ENCODE measurements at places on chromosomes 12 and 14.

- no peak for DNase-seq
Observed at GRCh38 chr12:53596920-53597363, 29.2 kb downstream of the ATF7 start.

DNA sequence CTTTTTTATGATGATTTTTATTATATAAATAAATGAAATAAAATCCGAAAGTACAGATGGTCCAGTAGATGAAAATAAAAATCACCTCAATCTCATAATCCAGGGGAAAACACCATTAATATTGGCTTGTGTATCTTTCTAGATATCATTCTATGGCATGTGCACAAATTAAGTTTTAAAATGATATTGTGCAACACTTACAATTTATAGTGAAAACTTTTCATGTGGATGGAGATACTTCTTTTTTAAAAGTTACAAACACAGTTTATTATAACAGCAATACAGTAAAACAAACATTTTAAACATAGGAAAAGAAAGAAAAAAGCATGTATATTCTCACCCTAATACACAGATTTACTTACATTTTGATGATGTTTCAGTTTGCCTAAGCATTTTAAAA, 98.9 kb upstream of the RMST start:
- no peak for DNase-seq

DNA sequence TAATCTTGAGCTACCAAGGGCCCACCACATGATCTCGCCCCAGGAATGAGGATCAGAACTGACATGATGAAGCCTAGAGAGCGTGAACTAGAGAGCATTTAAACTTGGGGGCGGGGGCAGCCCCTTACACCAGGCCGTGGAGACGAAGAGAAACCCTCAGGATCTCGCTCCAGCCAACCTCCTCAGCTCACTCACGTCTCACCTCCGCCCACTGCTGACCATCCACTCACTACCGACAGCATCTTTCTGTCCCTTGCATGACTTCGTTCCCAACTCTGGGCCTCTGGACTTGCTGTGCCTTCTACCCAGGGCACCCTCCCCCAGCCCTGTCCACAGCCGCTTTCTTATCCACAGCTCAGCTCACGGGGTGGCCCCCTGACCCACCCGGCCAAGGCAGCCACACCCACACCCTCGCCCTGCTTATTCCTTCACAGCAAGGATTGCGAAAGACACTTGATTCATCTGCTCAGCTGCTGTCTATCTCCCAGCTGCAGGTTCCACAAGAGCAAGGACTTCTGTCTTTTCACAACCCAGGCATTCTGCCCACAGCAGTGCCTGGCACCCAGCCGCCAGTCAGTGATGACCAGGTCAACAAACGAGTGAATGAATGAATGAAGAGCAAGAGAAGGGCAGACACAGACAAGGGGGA, 6.4 kb downstream of the STX2 start:
- no peak for DNase-seq

GRCh38 chr12:89436062-89436461, 83.8 kb upstream of the DUSP6 start:
- DNase-seq: no peak

GRCh38 chr12:91215940-91216454, 33.4 kb upstream of the DCN start:
- no peak for DNase-seq

- DNase-seq: no peak
Observed at GRCh38 chr12:120546050-120546386, 11.9 kb downstream of the RNF10 start.

DNA sequence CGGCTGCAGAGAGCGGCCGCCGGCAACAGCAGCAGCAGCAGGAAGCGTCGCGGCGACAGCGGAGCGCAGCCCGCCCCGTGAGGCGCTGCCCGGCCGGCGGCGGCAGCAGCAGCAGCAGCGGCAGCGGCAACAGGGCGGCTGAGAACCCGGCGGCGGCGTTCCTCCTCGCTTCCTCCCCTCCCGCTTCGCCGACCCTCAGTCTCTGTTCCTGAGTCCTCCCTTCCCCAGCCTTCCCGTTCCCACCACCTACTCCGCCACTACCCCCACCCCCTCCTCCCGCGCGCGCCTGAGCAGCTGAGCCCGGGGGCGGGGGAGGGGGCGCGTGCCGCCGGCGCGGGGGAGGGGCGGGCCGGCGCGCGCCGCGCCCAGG, 310 bp downstream of the BICDL1 start:
- DNase-seq: no peak

DNA sequence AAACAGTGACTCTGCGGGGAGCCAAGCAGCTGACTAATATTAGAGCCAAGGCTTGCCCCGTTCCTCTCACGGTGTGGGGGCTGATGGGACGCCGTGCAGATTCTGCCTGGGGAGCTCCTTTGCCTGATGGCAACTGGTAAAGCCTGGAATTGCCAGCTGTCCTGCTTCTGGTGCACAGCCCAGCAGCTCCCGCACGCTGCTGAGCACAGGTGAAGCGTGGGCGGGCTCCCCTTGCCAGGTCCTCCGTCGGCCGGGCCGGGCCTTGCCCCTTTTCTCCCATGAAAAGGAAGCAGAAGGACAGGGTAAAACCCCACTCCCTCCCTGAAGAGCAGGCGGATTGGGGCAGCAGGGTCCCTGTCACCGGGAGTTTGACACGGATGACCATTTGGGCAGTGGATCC, 79.0 kb downstream of the WDR20 start:
- no peak for DNase-seq

- no peak for DNase-seq
Observed at GRCh38 chr12:41653386-41654326, 465.5 kb downstream of the PDZRN4 start.

GRCh38 chr14:102749393-102750305, 27.6 kb upstream of the TRAF3 start:
- no peak for DNase-seq

- DNase-seq: no peak
Observed at GRCh38 chr14:90777358-90777757, 38.9 kb downstream of the TTC7B start.

- no peak for DNase-seq
Observed at GRCh38 chr12:14156606-14157005, 175.2 kb upstream of the GRIN2B start.

GRCh38 chr12:38384816-38385378, 68.3 kb downstream of the ALG10B start:
- no peak for DNase-seq

- DNase-seq: no peak
Observed at GRCh38 chr12:124059752-124060151, 86.7 kb downstream of the ZNF664 start.

- DNase-seq: no peak
Observed at GRCh38 chr14:77088219-77088618, 9.8 kb upstream of the CIPC start.

DNA sequence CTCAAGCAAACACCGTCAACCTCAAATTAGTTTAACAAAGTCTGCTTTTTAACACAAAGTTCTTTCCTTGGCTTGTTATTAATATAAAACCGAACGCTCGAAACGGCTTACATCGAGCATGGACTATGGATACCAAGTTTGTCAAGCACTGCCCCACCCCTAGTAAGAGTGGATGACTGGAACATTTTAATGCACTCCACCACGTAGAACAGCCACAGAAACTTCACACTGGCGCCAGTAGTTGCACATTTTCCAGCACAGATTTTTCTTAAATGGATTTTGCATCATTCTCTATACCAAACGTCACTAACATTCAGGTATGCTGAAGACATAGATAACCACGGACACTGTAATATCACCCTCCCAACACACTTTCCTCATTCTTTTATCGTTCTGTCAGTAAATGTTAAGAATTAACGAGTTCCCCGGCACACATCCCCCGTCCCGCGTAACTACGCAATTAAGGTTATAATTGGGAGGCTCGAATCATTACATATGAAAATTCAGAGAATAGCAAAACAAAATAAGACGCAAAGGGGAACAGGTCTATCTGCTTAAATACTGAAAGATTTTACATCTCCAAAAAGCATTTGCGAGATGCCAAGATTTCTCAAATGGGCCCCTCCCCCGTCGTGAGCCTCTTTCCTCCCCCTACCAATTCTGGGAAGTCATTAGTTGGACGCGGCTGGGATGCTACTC, 990 bp downstream of the FERMT2 start:
- DNase-seq: no peak

DNA sequence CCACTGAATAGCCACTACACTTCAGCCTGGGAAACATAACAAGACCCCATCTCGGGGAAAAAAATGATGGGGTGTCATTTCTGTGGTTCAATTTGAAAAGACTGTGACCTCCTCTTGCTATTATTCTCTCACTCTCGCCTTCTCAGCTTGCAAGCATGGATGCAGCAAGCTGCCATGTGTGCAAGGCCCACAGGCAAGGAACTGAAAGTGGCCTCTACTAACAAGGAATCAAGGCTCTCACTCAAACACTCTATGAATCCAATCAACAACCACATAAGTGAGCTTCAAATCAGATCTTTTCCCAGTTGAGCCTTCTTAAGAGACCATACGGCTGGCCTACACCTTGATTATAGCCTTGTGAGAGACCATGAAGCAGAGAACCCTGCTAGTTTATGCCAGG, 17.9 kb upstream of the DHRS7 start:
- no peak for DNase-seq

GRCh38 chr14:76911473-76911872, 85.3 kb downstream of the LRRC74A start:
- no peak for DNase-seq

DNA sequence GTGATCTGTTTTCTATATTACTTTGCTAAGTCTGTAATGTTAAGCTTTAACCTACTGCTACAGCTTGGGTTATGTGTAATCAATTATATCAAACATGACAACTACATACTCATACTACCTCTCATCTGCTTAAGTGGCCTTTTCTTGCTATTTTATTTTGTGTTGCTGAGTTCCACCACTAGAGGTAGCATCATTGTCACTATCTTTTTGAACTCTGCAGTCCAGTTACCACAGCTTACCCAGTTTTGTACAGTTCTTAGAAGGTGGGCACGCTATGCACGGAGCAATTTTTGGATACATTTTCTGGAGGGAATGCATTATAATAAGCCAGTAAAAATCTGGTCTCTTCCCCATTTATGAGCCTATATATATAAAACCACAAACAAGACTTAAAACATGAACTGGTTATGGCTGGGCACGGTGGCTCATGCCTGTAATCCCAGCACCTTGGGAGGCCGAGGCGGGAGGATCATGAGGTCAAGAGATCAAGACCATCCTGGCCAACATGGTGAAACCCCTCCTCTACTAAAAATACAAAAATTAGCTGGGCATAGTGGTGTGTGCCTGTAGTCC, 48.5 kb downstream of the SAV1 start:
- no peak for DNase-seq

DNA sequence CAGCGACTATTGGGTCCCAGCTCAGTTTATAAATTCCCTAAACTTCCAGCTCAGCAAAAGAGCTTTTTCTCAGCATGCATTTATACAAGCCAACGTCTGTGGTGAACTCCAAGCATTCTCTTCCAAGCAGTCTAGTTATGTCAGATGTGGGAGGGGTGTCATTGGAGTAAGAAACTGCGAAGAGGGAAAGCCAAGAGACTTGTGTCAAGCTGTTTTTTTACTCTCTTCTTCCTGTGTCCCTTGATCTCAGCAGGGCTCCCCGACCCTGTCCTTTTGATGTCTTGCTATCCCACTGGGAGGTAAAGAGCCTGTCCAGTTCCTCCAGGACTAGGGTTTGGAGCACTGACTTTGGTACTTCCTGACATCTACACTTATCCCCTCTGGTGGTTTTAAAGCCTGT, 69.0 kb downstream of the PPM1H start:
- DNase-seq: no peak

- no peak for DNase-seq
Observed at GRCh38 chr14:78709795-78710557, 539.8 kb downstream of the NRXN3 start.

- DNase-seq: no peak
Observed at GRCh38 chr12:83183132-83183531, 496.4 kb downstream of the TMTC2 start.

Measured in stimulated activated CD8-positive, alpha-beta memory T cell treated with anti-CD3 and anti-CD28 coated beads, Interleukin-2, amount 100 ng/mL, for 1 hour (primary cell).